Aorta (tissue), 5 donors: ENCODE measurements at places on chromosomes 6 and 20. TPM values are rescaled to one million over a fixed set of nuclear protein-coding genes. Genes with fewer than 3 reads are reported as not detected.

- DNase-seq = no peak
- H3K27me3 ChIP-seq = no peaks in the 10 kb centered on the region
- peaks cover 6% of the 10 kb centered on the region for H3K36me3 ChIP-seq
- H3K4me3 ChIP-seq = no peak overlapping the region
- no peaks in the 10 kb centered on the region for H3K4me1 ChIP-seq
These were observed 42.8 kb upstream of the PLCG1 start for GRCh38 chr20:41094353-41095055.

- no peak for DNase-seq
- H3K4me3 ChIP-seq = no peak overlapping the region
- no peaks in the 10 kb centered on the region for H3K27me3 ChIP-seq
These were observed 39.1 kb upstream of the ANKEF1 start for GRCh38 chr20:9995510-9996272.

GRCh38 chr6:157462956-157463742 is 82.2 kb downstream of the ZDHHC14 start:
- H3K4me1 ChIP-seq = no peaks in the 10 kb centered on the region
- no peak overlapping the region for H3K4me3 ChIP-seq
- H3K27ac ChIP-seq = no peak overlapping the region
- DNase-seq = no peak
- no peaks in the 10 kb centered on the region for H3K36me3 ChIP-seq

HCRTR2 gene
- not detected for polyA plus RNA-seq

DNA sequence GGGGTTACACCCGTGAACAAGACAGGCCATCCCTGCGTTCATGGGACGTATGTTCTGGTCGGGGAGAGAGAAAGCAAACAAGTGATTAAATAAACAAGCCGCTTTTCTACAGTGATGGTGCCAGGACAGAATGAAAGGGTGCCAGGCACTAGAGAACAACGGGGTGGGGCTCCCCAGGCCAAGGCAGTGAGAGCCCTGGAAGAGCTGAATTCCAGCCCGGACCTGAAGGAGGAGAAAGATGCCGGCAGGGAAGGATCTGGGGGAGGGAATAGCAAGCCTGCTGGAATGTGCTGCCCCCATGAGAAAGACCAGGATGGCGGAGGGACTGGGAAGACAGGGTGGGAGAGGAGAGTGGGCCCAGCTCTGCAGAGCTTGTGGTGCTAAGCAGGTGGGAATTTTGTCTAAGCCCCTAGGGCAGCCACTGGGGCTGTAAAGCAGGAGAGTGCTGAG is 7.5 kb downstream of the SNAI1 start:
- H3K4me3 ChIP-seq = no peak overlapping the region
- no peaks in the 10 kb centered on the region for H3K27me3 ChIP-seq
- no peaks in the 10 kb centered on the region for H3K4me1 ChIP-seq
- H3K36me3 ChIP-seq = no peaks in the 10 kb centered on the region

IYD gene
- not detected for polyA plus RNA-seq

GRCh38 chr20:14049111-14049510 is 53.8 kb downstream of the MACROD2 start:
- no peaks in the 10 kb centered on the region for H3K36me3 ChIP-seq
- no peak overlapping the region for H3K4me3 ChIP-seq
- H3K27me3 ChIP-seq = no peaks in the 10 kb centered on the region
- no peaks in the 10 kb centered on the region for H3K4me1 ChIP-seq
- no peak for DNase-seq

GRCh38 chr6:121951918-121952379 is 447.5 kb upstream of the HSF2 start:
- DNase-seq = peak; percentile 82
- no peaks in the 10 kb centered on the region for H3K27me3 ChIP-seq
- no peaks in the 10 kb centered on the region for H3K36me3 ChIP-seq
- H3K27ac ChIP-seq = peak overlapping the region; percentile 73
- H3K4me1 ChIP-seq = peaks cover 2% of the 10 kb centered on the region
- no peak overlapping the region for H3K4me3 ChIP-seq

- no peak for DNase-seq
- H3K4me1 ChIP-seq = no peaks in the 10 kb centered on the region
- H3K27ac ChIP-seq = no peak overlapping the region
- H3K27me3 ChIP-seq = no peaks in the 10 kb centered on the region
These were observed 40.4 kb upstream of the GFRAL start for GRCh38 chr6:55286824-55287223.

DNA sequence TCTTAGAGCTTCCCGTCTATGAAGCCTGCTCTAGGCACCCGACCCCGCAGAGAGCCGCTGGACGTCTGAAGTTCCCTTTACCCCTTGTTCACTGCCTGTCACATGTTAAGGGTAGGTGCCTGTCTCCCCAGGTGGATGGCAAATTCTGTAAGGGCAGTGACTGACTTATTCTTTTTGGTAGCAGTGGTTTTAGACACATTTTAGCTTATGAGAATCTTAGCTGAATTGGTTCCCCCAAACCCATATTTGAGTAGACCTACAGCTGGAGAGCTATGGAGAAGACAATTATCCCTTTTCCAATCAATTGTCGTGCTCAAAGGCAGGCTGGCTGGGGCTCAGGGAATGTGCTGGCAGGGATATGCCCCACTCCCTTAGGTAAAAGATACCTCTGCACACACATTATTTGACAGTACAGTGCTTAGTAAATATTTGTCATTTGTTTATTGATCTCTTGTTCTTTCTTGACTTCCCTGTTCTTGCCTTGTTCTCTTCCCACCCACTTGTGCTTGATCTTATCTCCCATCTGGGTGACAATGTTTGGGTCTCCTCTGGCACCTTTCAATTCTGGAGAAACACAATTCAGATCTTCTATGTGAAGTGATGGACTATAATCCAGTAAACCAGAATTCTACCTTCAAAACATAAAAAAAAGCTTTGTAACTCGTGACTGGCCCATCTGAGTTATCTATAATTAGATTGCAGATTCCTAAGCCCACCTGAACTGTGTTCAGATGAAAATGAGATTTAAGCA is 114.3 kb upstream of the SLC2A12 start:
- no peaks in the 10 kb centered on the region for H3K27me3 ChIP-seq
- no peak overlapping the region for H3K27ac ChIP-seq
- no peak overlapping the region for H3K4me3 ChIP-seq
- peaks cover 11% of the 10 kb centered on the region for H3K36me3 ChIP-seq

DNA sequence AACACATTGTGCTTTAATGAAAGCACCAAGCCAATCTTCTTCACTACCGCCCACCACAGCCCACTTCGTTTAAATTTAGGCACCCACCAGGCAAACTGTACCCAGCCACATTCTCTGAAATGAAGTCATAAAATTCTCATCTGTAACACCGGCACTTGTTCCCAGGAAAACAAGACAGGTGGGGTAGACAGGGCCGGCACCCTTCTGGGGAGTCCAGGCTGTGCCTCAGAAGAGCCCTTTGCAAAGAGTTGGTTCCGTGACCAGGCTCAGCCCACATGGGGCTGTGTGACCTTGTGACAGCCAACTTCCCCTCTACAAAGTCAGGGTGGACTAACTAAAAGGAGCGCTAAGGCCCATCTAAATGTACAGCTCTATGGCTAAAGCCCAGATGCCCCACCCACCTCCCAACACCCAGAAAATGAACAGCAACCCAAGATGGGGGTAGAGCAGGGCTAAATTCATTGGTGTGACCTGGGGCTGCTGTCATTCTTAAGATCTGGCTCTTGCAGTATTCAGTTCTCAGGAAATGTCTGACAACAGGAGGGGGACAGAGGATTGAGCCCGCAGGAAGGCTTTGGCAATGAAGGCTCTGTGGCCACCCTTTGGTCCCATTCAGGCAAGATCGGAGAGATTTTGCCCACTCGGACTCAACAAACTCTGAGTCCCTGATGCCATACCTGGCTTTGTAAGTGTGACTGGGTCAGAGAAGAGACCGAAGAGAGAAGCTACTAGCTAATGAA is 56.7 kb downstream of the TRERF1 start:
- DNase-seq = no peak
- no peak overlapping the region for H3K27ac ChIP-seq
- no peaks in the 10 kb centered on the region for H3K36me3 ChIP-seq
- H3K4me1 ChIP-seq = no peaks in the 10 kb centered on the region
- no peak overlapping the region for H3K4me3 ChIP-seq

GRCh38 chr6:45687570-45687969 is 309.8 kb upstream of the SUPT3H start:
- no peak overlapping the region for H3K4me3 ChIP-seq
- H3K36me3 ChIP-seq = no peaks in the 10 kb centered on the region
- no peak overlapping the region for H3K27ac ChIP-seq
- DNase-seq = no peak

DNA sequence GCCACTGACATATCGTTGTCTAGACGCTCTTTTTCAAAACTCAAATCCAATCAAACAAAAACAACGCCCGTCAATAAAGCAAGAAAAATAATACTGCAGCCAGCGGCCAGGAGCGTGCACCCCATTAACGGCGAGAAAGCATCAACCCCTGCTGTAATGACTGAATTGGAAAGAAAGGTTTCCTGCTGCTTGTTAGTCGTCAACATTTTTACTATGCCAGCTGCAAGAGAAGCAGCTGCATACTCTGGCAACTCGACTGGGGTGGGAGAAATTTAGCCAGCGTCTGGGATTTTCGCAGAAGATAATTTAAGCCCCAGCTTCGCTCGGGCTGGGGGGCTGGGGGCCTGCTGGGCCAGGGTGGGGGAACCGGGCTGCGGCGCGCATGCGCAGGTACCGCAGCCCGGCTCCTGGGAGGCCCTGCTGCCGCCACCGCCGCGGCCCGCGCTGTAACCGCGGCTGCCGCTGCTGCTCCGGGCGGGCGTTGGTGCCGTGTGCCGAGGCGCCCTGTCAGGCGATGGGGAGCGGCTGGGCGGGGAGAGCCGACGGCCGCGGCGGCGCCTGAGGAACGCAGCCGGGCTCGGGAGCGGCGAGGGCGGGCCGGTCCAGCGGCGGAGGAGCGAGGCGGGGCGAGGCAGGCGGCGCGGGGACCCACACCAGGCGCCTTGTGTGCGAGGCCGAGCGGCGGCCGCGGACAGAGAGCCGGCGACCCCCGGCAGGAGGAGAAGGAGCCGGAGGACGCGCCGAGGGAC is 732 bp upstream of the STXBP5 start:
- no peaks in the 10 kb centered on the region for H3K4me1 ChIP-seq
- H3K36me3 ChIP-seq = no peaks in the 10 kb centered on the region
- peak overlapping the region; percentile 88 for H3K4me3 ChIP-seq
- DNase-seq = peak; percentile 90
- H3K27ac ChIP-seq = peak overlapping the region; percentile 92

- DNase-seq = no peak
- H3K36me3 ChIP-seq = no peaks in the 10 kb centered on the region
- no peaks in the 10 kb centered on the region for H3K4me1 ChIP-seq
- H3K27ac ChIP-seq = no peak overlapping the region
- H3K27me3 ChIP-seq = no peaks in the 10 kb centered on the region
These were observed 414.0 kb upstream of the OPRM1 start for GRCh38 chr6:153625089-153625488.

- no peak overlapping the region for H3K27ac ChIP-seq
- no peaks in the 10 kb centered on the region for H3K36me3 ChIP-seq
- no peak overlapping the region for H3K4me3 ChIP-seq
- no peaks in the 10 kb centered on the region for H3K27me3 ChIP-seq
These were observed 334.1 kb upstream of the CITED2 start for GRCh38 chr6:139708337-139709199.

DNA sequence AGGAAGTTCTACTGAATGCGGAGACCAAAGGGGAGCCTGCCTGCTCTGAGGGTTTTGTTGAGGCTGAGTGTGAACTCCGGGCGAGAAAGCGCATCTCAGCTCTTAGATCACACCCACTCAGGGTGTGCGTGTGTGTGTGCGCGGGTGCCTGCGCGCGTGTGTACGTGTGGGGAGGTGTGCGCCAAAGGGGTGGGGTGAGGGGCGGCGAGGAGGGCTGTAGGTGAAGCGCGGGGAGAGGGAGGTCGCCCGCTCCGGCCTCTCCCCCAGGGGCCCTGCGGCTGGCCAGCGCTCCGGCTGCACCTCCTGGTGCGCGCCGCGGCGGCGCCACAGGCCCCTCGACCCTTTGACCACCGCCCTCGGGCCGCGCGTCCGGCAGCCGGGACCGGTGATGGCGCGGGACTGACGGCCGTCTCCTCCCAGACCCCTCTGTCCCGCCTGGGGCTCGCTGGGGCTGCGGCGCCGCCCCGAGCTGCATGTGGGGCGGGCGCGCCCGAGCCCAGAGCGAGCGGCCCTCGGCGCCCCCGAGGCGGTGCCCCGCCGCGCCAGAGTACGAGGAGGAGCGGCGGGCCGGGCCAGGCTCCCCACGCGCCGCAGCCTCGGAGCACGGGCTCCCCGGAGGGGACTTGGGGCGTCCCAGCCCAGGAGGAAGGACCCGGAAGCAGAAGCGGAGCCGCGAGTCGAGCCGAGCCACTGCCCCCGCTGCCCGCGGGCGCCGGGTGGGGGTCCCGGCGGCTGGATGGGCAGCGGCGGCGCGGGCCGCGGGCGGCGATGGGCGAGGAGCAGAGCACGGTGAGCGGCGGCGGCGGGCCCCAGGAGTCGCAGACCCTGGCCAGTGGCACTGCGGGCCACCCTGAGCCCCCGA is at the start of gene RNF217:
Gene RNF217, plus strand, starts transcription at position 661 of the 862 bp plus-strand sequence. Its CDS starts 108 bp downstream, at position 769.
- no peaks in the 10 kb centered on the region for H3K4me1 ChIP-seq
- H3K36me3 ChIP-seq = no peaks in the 10 kb centered on the region
- peak; percentile 89 for DNase-seq
- H3K27ac ChIP-seq = peak within 1 kb of the TSS; percentile 99

GRCh38 chr20:14775778-14776177 is 438.4 kb upstream of the FLRT3 start:
- H3K36me3 ChIP-seq = no peaks in the 10 kb centered on the region
- DNase-seq = no peak
- H3K27me3 ChIP-seq = peaks cover 1% of the 10 kb centered on the region
- no peak overlapping the region for H3K4me3 ChIP-seq
- no peak overlapping the region for H3K27ac ChIP-seq

DNA sequence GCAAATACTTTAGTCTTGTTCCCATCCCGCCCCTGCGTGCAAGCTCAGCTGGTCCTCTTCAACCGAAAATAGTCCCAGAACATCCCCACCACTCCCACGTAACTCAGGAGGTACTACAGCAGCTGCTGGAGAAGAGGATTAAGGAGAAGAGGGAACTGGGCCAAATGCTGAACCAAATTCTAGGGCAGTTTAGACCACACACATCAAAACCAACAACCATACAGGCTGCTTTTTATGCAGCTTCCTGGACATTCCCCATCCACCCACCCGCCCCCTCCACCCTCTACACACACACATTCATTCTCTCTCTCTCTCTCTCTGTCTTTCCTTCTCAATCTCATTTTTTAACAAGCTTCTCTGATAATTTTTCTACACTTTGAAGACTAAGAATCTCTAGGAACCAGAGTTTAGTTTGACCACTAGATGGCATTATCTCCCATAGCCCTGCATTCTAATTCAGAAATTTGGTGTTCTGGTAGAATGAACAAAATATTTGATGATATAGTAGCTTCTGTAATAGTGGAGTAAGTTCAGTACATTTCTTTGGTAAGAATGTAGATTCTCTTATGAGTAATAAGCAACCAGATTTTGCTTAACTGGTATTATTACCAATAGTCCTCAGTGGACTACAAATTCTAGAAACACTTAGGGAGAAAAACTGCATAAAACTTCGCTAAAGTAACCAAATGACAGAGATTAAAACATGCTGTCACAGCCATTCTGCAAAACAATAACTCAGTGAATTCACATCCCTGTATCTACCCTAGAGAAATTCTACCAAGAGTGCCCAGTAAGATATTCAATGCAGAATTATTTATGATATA is 52.1 kb upstream of the BEND6 start:
- H3K27me3 ChIP-seq = no peaks in the 10 kb centered on the region
- H3K36me3 ChIP-seq = no peaks in the 10 kb centered on the region
- H3K4me3 ChIP-seq = no peak overlapping the region
- no peak for DNase-seq
